NCI-H1694 (cell line): ENCODE measurements at places on chromosomes 6 and 20.

DNA sequence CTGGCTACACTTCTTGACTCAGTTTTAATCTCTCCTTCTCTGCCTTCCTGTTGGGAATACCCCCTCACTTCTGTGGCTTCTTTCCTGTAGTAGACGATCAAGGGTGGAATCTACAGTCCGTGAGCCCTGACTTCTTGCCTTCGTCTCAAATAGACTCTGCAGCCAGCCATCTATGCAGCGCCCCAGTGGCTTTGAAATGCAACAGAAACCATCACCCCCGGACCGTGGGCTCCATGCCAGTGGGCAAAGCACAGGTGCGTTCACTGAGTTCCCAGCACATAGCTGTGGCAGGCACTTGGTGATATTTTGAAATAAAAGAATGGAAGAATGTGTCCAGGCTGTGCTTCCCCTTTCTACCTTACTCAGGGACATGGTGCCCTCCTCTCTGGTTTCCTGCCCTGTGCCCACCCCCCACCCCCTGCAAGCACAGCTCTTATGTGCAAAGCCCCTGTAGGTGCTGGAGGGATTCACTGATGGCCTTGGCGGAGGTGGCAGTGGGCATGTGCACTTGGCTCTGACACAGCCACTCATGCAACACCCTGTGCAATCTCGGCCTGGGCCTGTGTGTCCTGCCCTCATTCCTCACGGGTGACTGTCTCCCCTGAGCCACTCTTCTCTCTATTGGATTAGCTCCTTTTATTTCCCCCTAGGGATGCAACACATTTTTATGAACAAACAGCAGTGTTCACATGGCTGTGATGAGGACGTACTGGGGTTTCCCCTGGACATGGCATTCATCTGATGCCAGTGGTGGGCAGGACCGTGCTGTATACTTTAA, 5.5 kb upstream of the CDSN start:
- no peak for DNase-seq

- DNase-seq: no peak
Measured at GRCh38 chr6:31752739-31753319, 9.6 kb upstream of the SAPCD1 start.

DNA sequence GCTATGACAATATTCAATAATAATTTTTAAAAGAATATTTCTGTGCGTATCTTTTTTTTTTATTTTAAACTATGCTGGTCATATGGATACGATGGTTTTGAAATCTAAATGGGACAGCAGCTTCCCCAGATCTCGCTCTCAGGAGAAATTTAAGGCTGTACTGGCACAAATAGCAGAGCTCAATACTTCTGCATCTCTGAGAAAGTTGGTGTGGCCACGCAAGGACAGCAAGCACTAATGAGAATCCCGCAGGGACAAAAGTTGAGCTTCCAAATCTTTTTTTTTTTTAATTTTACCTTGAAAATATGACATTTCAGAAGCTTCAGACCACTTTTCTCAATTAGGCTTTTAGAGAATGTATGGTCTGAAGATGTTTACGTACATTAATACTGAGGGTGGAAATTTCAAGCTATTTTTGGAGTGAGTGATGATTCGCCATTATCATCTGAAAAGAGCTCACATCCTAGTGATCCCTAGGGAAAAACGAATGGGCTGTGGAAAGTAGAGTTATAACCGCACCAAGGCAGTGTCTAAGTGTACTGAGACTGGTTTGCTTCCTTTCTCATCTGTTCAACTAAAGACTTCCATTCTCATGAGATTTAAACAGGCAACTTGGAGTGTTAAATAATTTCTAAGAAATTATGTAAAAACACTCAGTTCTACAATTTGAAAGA, 840.0 kb downstream of the C6orf118 start:
- DNase-seq: no peak

DNA sequence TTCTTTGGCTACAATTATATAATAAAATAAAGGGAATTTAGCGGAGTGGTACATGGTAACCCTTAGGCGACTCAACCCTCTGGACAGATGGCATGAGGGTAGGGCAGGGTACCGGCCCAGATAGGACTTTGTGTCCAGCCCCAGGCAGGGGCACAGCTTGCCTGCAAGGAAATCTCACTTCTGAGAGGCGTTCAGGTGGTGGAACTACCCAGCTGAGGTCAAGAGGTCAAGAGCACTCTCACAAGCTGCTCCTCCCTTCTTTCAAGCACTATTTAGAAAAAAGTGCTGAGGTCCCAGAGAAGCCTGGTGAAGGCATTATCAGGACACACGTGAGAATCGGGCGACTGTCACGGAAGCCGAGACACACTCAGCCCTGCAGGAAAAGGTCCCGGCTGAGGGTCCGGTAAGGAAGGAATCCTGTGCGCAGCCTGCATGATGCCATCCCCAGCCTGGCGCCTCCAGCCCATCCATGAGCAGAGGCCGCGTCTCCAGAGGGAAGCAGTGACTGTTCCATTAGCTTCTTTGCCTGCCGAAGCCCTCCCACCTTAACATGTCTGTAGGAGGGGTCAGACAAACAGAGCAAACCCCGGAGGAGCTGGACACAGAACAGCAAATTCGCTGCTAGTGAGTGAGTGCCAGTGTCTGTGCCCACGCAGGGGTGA, 54.8 kb downstream of the WDR27 start:
- no peak for DNase-seq

DNA sequence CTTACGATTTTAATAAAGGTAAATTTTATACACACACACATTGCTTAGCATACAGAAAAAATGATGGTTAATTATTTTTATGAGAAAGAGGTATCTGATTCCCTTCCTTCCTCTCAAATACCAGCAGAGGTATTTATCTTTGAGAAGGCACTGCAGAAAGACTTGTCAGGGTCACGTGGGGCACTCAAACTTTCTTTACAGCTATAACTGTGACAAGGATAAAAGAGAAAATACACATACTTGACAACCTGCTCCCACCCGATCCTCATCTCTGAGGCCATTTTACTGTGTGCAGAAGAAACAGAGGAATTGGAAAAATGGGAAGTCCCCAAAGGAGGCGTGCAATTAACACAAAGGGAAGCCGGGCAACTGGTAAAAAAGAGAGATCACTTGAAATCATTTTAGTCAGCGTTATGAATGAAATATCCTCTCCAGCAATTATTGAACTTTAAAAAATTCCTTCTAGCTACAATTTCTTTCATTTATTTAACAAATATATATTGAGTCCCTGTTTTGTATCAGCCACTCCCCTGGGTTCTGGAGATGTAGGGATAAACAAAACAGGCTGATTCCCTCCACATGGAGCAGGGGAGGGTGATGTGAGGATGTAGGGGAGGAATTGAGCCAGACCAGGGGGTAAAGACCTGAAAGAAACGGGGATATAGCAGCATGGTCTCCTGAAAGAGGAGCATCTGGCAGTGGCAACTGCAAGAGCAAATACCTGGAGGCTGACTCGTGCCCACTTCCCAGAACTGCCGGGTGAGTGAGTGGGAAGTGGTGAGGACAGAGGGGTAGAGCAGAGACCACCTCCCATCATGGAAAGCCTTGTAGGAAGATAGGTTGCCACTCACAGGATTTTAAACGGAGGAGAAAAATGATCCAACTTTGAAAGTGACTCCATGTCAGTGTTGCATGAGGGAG, 510.3 kb downstream of the KIF16B start:
- DNase-seq: no peak
